ENCODE measurements at places on chromosomes 5 and 9. TPM values are rescaled to one million over a fixed set of nuclear protein-coding genes. Genes with fewer than 3 reads are reported as not detected.

PCDHB4 gene
- total RNA-seq, result not detected

PCDHGB6 gene
- 5.3 TPM for total RNA-seq

GFI1B gene
- total RNA-seq, result not detected

QRFP gene
- not detected for total RNA-seq

DMAC1 gene
- 4.4 TPM for total RNA-seq
